Motor neuron (in vitro differentiated cells): ENCODE measurements at places on chromosomes 3 and 15.

- ATAC-seq, result no peak
These were observed 103.6 kb upstream of the ICE2 start for GRCh38 chr15:60582370-60583036.

DNA sequence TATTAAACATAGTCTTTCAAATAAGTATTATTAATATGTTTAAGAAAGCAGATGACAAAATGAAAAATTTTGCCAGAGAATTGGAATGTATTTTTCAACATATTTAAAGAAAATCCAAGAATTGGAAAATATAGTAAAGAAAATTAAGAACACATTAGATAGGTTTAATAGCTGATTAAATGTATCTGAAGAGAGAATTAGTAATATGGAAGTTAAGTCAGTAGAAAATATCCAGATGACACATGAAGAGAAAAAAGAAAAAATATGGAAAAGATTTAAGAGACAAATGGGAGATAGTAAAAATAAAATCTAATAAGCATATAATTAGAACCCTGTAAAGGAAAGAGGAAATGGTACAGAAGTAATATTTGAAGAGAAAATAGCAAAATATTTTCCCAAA is 18.0 kb upstream of the POMGNT2 start:
- no peak for ATAC-seq

- peak; percentile 90 for ATAC-seq
These were observed 33.2 kb downstream of the ZNF106 start for GRCh38 chr15:42457445-42458442.

DNA sequence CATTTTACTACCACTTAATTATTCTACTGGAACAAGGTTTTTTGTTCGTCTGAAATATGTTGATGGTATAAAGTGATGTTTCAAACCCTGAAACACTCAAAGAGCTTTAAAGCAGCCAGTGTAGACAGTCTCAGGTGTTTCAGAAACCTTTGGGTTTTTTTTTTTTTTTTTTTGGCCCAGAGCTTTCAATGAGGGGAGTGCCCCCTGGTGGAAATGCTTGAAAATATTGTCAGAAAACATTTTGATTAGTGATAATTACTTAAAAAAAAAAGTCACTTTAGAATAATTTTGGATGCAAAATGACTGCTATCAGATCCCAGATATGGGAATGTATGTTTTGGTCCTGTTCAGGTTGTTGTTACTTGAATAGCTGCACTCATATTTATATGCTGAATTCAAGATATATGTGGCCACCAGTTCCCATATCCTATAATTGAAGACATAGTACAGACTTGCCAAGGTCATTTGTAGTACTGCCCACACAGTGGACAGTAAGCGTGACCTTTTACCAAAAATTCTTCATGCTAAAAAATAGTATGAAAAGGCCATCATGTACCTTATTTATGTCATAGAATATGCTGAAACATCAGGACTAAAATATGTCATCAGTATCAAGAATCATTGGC is 35.9 kb downstream of the SATB1 start:
- no peak for ATAC-seq
